Activated CD8-positive, alpha-beta memory T cell treated with anti-CD3 and anti-CD28 coated beads for 1 hour (primary cell): ENCODE measurements at places on chromosomes 3 and 15.
A peak's percentile ranks its signal among the peaks of the same experiment; 100 is the strongest.

DNA sequence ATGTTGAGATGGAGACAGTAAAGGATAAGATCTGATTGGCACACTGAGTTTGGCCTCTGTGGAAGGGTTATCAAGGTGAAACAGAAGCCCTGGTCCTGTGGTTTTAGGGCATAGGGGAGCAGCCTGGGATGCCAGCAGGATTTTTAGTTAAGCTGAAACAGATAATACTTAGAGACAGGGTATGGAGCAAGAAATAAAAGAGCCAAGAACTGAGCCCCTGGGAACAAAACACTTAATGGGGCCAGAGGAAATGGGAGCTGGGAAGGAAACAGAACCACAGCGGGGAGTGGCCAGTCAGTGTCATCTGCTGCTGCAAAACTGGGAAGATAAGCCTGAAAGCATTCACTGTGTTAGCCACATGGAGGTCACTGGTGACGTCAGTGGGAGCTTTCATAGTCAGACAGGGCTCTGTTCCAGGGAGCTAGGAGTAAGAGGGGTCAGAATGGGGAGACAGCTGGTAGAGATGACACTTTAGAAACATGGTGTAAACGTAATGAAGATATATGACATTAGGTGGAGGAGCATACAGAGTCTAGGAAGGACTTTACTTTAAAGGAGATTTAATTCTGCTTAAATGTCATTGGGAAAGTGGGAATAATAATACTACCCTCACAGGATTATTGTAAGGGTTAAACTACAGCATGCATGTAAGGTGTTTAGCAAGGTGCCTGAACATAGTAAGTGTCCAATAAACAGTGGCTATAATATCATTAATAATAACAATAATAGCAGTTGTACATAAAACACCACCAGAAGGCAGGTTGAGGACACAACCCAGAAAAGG, 172.7 kb upstream of the CTNNB1 start:
- DNase-seq = no peak

- no peak for DNase-seq
Measured at GRCh38 chr15:86444527-86444926, 364.9 kb downstream of the AGBL1 start.

DNA sequence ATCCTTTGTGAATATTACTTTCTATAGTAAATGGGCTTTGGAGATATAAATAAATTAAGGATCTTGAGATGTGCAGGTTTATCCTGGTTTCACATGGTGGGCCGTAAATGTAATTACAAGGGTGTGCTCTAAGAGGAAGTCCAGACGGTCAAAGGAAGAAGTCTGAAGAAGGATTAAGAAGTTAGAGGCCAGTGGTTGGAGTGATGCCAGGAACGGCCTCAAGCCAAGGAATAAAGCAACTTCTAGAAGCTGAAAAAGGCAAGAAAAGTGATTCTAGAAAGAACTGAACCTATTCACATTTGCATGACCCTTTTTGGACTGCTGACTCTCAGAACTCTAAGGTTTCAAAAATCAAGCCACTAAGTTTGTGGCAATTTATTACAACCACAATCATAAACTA, 981.3 kb upstream of the ALCAM start:
- no peak for DNase-seq

DNA sequence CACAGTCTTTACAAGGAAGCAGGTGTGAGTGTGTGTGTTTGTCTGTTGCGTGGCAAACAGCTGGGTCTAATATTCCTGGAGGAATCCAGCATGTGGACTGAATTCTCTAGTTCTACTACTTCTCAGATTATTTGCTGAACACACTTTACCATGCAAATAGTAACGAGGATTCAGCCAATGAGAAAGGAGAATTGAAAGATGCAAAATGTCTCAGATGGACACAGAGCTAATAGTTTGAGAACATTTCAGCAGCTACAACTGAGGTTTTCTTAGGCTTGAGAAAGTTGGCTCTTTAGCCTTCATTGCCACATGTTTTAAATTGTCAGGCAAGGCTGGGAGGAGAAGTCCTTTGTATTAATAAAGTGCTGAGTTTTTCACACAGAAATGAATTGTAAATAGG, 568.0 kb upstream of the MDFIC2 start:
- no peak for DNase-seq

- no peak for DNase-seq
Measured at GRCh38 chr15:71272932-71273331, 157.7 kb downstream of the THSD4 start.

GRCh38 chr3:10008588-10009344, 17.5 kb upstream of the FANCD2 start:
- DNase-seq = peak; percentile 67

GRCh38 chr3:25338158-25338725, 89.8 kb upstream of the RARB start:
- no peak for DNase-seq

DNA sequence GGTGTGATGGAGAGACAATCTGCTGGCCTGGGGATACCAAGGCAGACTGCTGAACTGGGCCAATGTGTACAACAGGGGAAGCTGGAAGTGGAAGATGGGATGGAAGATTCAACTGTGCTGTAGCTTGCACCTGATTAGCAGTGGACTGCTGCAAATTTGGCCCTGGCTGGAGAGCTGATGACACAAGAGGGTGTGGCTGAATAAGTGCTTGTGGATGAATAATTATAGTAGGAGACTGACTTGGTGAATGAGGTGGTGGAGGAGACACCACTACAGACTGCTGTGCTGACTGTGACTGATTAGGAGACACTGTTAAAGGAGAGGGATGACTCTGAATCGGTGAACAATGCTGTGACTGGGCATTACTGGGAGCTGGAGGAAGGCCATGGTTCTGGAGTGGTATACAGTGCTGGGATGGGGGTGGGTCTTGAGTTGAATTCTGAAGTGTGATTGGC, 52.5 kb downstream of the PHC3 start:
- no peak for DNase-seq

GRCh38 chr3:102735311-102735710, 300.5 kb downstream of the ZPLD1 start:
- no peak for DNase-seq

DNA sequence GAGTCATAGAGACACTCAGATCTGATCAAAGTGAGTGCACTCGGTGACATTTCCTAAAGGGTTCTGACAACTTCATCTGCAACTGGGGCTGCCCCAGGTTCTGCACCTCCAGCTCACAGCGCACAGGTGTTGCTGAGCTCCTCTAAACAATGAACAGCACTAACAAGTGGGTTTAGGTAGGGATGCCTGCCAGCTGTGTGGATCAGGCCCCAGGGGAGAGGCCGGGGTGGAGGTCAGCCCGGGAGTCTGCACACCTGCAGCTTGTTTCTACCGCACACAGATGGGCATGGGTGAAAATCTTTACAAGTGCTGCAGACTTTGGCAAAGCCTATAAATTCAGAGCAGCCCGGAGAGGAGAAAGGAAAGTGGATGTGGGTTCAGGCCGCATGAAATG, 355 bp downstream of the FBXW12 start:
- no peak for DNase-seq

DNA sequence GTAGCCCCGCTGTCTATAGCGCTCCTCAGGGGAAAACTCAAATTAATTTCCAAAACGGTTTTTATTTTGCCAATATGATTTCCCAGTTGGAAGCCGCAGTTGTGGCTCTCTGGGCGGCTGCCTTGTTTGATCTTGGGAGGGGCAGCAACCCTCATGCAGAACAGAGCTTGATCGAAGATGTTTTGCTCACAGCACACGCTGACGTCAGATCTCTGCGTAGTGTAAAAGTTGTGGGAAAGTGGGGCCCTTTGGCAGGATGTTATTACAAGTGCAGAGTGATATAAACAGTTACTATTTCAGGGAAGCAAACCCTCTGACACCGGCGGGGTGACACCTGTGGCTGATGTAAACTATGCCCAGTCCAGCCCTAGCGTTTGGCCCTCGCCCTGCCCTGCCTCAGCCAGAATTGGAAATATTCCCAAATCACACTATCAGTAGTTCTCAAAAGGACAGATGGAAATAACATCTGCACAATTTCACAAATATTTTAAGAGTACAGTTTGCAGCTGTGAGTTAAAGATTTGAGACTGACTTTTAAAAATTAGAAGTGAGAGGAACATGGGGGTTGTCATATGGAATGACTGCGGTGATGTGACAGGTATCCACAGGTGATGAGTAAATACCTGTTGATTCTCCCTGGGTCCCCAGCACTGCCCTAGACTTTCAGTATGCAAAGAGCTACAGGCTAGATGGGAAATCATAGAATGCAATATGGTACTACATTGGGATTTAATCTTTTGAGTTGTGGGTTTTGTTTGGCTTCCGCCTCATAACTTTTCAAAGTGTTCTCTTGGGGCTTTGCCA, 1.7 kb downstream of the SYNM start:
- no peak for DNase-seq

- no peak for DNase-seq
Measured at GRCh38 chr3:76841747-76842146, 198.2 kb upstream of the ROBO2 start.

GRCh38 chr3:136237103-136237502, 13.0 kb upstream of the PCCB start:
- no peak for DNase-seq

GRCh38 chr3:134392336-134392983, 18.2 kb upstream of the AMOTL2 start:
- DNase-seq = no peak

- DNase-seq = no peak
Measured at GRCh38 chr3:72746430-72747411, 101.5 kb downstream of the SHQ1 start.
